NCI-H2171 (cell line): ENCODE measurements at places on chromosomes 6 and 20.

DNA sequence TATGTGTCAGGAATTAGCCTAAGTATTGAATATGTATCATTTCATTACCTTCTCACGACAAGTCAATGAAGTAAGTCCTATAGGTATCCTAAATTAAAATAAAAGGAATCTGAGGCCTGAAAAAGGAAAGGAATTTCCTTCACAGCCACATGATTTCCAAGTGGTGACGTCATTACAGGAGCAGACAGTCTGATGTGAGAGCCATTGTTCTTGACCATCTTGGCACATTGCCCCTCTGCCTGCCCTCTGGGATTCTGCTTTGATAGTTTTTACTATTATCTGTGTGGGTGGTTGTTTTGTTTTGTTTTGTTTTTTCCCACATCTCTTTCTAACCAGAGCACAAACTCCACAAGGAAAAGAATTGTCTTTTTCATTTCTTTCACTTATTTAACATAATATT lies 219.8 kb upstream of the UFL1 start:
- DNase-seq: no peak

GRCh38 chr6:167892835-167893815 lies 66.4 kb downstream of the AFDN start:
- no peak for DNase-seq

- no peak for DNase-seq
Observed at GRCh38 chr6:82385102-82385501, 21.5 kb downstream of the TPBG start.

DNA sequence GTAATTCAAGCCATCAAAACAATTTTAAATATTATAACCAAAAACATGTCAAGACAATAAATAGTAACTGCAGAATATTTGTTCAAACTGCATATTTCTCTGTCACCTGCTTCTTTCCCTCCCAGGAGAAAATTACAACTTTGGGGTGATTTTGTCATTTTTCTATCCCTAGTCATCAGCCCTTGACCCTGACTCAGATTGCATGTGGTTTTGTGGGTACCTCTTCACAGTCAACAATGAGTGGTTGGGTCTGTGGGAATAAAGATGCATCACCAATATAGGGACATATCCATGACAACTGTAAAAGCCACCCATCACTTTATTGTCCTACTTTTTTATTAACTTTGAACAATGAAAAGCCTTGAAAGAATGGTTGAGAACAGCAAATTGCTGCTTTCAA lies 7.3 kb downstream of the COL10A1 start:
- no peak for DNase-seq

GRCh38 chr6:34317882-34318498 lies 69.2 kb upstream of the SMIM29 start:
- no peak for DNase-seq

- DNase-seq: no peak
Observed at GRCh38 chr6:63475707-63476106, 96.6 kb upstream of the LOC128125822 start.

GRCh38 chr20:31523361-31524283 lies 9.4 kb downstream of the HM13 start:
- no peak for DNase-seq

GRCh38 chr20:17617212-17617867 lies 47.5 kb downstream of the DSTN start:
- peak; percentile 53 for DNase-seq

GRCh38 chr6:166744223-166745134 lies 117.4 kb upstream of the RPS6KA2 start:
- DNase-seq: no peak
